Regular cardiac myocyte (primary cell): ENCODE measurements at places on chromosomes 5 and 9. TPM values are rescaled to one million over a fixed set of nuclear protein-coding genes. Genes with fewer than 3 reads are reported as not detected.

RCL1 gene
- total RNA-seq: 14.0 and 14.4 TPM in 2 replicates

ZNF883 gene
- total RNA-seq: 1.9 and 6.2 TPM in 2 replicates

OR1L1 gene
- not detected in 2 replicates for total RNA-seq

FBP1 gene
- not detected in 2 replicates for total RNA-seq

OR1Q1 gene
- not detected in 2 replicates for total RNA-seq
